NCI-H187 (cell line): ENCODE measurements at places on chromosomes 2 and 18.

DNA sequence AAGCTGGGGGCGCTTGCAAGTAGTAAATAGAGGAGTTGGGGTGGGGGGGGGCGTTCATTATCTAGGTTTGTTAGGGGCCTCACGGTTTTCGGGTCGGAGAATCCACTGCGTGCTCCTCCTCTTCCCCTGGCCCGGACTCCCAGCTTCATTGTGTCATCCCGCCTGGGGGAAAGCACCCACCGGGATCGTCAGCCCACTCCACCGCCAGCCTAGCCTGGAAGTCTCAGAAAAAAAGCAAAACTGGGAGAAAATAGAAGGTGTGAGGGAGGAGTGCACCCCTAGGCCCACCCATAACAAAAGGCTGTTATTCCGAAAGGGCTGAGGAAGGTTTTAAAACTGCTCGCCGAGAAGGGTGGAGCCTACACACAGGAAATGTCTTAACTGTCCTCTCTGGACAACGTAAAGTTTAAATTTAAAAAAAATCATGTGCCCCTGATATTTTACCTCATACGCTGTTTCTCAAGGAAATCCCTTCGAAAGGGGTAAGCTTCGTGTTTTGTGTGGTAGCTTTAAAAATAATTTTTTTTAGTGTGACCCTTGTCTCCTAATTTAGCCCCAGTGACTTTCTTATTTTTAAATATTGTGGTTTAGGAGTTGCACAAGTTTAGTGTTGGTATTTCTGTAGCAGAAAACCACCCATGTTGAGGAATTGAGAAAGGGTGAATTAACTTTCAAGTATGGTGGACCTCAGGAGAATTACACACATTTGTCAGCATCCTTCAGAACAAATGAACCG is 104.2 kb downstream of the SPTBN1 start:
- no peak for DNase-seq

- no peak for DNase-seq
These were observed 342.9 kb downstream of the SPAG16 start for GRCh38 chr2:213627054-213627710.

- no peak for DNase-seq
These were observed 40.6 kb downstream of the BOLA3 start for GRCh38 chr2:74107071-74107470.

GRCh38 chr18:26550998-26551694 is 2.8 kb upstream of the KCTD1 start:
- DNase-seq, result no peak

DNA sequence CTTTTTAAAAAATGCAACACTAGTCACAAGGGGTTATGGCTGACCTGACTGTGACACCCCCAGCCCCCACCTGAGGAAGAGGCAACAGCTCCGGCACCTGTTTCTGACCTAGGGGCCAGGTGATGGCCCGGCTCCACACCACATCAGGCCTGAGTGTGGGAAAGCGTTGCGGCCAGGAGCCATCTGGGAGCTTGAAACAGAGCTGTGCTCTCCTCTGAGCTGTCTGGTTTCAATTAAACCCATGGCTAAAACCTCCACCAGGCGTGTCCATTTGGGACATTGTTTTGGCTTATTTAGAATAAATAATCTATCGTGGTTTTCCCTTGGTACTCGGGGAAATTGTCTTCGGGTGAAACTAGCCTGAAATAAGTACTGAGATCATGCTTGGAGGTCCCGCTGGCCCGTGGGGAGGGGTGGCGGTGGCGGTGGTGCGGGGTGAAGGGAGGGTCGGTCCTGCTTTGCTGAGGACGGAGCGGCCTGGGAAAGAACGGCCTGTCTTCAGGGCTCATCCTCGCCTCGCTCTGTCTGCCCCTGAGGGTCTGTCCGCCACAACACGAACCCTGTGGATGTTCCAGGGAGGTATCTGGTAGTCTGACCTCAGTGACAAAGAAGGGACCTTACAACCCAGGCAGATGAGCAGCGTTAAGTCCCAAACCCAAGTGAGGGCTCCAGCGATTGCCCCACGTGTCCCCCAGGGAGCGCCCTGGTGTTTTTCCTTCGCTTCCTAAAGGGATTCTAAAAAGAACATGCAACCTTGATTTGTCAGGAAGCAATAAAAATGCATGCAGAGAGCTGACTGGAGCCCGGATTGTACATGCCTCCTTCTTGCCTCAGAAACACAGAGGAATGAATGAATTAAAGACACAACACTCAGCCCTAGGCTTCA is 58.7 kb downstream of the IL1RL2 start:
- DNase-seq, result no peak
